ENCODE measurements at places on chromosomes 4 and X.

GRCh38 chr4:108536577-108536976, 83.8 kb upstream of the RPL34 start:
- no peak for DNase-seq

- DNase-seq: no peak
Measured at GRCh38 chr4:184294606-184295133, 77.0 kb upstream of the ENPP6 start.

GRCh38 chr4:182090186-182090585, 153.0 kb upstream of the TENM3 start:
- no peak for DNase-seq

- peak; percentile 30 for DNase-seq
Measured at GRCh38 chr4:3047464-3048286, 26.7 kb downstream of the HTT-AS start.

DNA sequence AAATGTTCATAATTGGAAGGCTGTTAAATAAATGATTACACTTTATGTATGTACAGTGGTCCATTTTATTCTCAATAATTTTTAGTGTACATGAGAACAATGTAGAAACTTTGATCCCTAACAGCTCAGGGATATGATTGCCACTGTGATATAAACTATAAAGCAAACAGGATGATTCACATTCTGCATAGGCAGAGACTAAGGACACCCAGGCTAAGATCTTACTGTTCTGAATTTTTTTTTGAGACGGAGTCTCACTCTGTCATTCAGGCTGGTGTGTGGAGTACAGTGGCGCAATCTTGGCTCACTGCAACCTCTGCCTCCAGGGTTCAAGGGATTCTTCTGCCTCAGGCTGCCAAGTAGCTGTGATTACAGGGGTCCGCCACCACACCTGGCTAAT, 186.6 kb downstream of the PDGFC start:
- DNase-seq: no peak

- DNase-seq: no peak
Measured at GRCh38 chr4:65911720-65912119, 241.4 kb upstream of the EPHA5 start.

DNA sequence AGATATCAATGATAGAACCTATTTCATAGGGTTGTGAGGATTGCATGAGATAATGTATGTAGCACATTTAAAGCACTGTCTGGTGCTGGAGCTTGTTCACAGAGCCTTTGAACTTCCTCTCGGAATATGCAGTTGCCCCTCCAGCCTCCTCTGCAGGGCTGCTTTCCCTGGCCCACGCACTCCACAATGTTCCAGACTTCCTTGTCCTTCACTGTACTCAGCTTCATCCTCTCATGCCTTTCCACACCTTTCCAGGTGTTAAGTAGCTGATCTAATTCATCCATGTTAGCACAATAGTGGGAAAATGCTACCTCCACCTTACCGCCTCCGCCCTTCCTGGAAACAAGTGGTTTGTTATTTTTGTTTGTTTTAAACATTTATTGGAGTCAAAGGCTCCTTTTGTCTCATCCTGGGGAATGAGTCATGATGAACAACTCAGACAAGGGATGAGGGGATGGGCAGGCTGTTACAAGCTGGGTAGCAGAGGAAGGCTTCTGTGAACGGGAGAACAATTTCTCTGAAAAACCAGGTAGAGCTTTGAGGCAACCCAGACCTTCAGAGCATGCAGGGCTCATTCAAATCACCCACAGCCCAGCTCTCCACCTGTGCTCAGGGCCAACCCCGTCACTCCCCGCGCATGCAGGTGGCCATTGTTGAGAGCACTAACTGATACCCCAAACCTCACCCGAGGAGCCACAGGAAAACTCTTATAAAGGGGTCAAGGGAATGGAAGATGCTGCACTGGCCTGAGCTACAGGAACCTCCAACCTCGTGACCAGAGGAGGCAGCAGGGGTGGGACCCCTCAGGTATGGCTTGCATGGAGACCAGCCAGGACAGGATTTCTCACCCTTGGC, 84.9 kb upstream of the TBL1X start:
- no peak for DNase-seq

DNA sequence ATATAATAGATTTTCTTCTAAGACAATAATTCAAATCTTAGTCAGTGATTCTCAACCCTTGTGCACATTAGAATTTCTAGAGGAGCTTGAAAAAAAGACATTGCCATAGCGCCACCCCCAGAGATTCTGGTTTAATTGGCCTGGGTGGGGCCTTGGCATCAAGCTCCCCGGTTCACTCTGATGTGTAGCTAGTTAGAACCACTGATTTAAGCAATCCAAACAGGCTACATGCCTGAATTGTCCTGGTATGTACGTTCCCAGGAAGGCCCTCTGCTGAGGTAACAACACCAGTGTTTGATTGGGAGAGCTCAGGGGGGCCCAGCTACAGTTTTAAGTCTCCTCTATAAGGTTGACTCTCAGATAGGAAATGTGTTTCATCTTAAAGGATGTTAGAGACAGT, 1.3 kb upstream of the ATP10D start:
- no peak for DNase-seq

- DNase-seq: no peak
Measured at GRCh38 chr4:16048619-16049419, 35.0 kb downstream of the PROM1 start.

GRCh38 chr4:80178964-80179363, 18.3 kb upstream of the PRDM8 start:
- no peak for DNase-seq

GRCh38 chr4:185797596-185798338, 14.2 kb downstream of the SORBS2 start:
- DNase-seq: no peak
